ENCODE measurements at places on chromosomes 13 and 19.

GRCh38 chr19:872266-872951 lies 12.9 kb downstream of the CFD start:
- DNase-seq = peak; percentile 88

DNA sequence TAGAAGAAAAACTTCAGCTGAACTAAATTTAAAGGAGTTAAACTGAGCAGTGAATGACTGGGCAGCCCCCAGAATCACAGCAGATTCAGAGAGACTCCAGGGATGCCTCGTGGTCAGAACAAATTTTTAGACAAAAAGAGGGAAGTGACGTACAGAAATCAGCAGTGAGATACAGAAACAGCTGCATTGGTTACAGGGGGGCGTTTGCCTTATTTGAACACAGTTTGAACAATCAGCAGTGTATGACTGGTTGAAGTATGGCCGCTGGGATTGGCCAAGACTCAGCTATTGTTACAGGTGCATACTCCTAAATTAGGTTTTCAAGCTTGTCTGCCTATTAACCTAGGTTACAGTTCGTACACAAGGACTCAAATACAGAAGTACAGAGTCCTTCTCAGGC lies 2.2 kb upstream of the SPRYD7 start:
- no peak for DNase-seq

- DNase-seq = peak; percentile 81
These were observed 56.1 kb downstream of the ENOX1 start for GRCh38 chr13:43730642-43731041.

GRCh38 chr13:106478116-106478515 lies 57.3 kb downstream of the EFNB2 start:
- DNase-seq = no peak

GRCh38 chr19:13001166-13001501 lies 5.9 kb downstream of the NFIX start:
- no peak for DNase-seq

Data from foreskin fibroblast (primary cell).